ENCODE measurements at places on chromosomes 4 and X.

DNA sequence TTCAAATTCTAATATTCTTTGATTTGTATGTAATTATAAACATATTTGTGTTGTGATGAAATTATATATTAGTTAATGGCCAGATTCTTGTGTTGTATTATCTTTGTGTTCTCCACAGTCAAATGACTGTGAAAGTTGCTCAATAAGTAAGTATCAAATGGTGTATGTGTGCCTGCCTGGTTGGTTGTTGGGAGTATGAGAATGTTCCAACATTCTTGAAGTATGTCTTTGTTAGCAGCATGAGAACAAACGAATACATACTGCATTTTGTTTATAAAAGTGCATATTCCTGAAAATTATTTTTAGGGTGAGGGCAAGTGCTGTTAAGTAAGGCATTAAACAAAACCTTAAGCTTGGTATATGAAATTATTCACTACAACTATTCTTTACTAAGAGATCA lies 16.2 kb downstream of the ARHGEF38 start:
- no peak for DNase-seq

- no peak for DNase-seq
Measured at GRCh38 chrX:134373736-134374135, 86.2 kb upstream of the HPRT1 start.

DNA sequence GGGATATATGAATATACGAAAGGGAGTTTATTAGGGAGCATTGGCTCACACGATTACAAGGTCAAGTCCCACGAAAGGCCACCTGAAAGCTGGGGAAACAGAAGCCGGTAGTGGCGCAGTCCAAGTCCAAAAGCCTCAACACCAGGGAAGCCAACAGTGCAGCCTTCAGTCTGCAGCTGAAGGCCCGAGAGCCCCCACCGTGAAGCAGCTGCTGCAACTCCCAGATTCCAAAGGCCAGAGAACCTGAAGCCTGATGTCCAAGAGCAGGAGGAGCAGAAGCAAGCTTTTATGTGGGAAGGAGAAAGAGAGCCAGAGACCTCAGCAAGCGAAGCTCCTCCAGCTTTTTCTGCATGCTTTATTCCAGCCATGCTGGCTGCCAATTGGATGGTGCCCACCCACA lies 275.8 kb downstream of the PTTG2 start:
- DNase-seq: no peak

DNA sequence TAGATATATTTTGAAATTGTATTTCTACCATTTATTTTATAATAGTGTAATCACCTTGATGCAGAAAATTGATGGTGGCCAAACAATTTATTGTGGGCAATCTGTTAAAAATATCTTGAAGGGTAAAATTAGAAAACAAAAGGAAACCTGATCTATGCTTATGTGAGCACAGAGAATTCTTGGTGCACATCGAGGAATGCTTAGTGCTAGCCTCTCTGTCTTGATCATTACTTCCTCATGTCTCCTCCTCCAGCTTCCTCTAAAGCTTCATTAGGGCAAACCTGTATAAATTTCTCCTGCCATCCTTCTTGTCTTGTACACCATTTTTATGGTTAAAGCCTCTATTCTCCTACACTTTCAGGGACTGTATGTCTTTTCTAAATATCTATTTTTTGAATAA lies 725.8 kb downstream of the RAPGEF2 start:
- DNase-seq: no peak

GRCh38 chrX:43386875-43387274 lies 269.2 kb upstream of the MAOA start:
- no peak for DNase-seq

- no peak for DNase-seq
Measured at GRCh38 chrX:111131572-111131971, 35.6 kb downstream of the PAK3 start.

DNA sequence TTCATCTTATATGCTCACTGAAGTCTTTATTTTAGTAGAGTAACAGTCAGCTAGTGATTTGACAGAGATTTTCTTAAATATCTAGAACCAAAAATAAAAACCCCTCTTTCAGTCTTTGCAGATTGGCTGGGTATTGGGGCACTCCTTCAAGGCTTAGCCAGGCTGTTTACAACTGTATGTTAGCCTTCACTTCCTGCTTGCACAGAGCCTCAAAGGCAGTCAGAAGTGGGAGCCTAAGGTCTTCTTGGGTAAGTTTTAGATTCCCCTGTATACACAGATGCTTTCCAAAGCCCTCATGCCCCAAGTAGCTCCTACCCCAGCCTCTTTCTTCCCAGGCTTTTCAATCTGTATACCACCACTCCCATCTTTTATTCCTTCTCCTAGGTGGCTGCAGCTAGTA lies 136.1 kb upstream of the STIM2 start:
- no peak for DNase-seq

GRCh38 chrX:16063141-16063540 lies 60.2 kb upstream of the GRPR start:
- DNase-seq: no peak

DNA sequence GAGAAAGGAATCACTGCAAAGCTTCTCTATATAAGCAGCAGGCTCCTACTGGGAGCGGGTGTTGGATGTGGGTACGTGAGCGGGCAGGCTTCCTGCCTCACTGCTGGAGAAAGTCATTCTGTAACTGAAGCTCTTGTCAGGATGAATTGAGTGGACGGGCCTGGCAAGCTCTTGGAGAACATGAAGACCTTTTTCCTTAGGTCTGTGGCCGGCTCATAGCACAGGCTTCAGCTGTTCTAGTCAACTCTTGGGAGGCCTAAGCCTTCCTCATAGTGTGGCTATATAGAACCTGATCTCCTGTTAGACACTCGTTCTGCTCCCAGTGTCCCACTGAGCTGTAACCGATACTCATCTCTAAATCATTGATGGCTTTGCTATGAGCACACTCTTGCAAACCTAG lies 108.2 kb upstream of the GPC4 start:
- DNase-seq: no peak

- DNase-seq: no peak
Measured at GRCh38 chrX:54819201-54819600, 11.7 kb downstream of the MAGED2 start.

DNA sequence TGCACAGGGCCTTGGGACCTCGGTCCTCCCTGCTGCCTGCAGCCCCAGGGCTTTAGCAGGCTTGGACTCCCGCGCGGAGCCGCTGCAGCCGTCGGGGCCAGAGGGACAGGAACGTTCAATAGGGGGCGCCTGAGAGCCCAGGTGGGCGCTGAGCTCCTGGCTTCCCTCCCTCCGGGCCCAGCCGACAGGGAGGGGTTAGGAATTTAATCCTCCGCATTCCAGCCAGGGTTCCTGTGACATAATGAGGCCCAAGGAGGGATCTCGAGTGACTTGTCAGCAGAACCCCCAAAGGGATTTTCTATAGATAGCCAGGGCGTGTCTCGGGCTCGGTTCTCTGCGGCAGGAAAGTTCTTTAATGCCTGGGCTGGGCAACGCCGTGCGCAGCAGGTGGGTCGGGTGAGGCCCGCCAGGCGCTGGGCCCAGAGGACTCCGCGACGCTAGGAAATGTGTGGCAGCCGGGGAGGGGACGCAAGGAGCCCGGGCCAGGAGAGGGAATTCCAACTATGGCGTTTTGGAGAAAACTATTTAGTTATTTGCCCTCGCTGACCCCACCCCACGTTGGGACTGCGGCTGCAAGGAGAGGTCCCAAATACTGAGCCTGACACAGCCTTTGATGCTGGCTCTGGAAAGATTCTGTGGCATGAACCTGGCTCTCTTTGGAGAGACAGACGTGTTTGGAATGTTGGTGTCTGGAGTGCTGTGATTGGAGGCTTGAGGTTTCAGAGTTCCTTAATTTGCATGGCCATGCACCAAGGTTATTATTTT lies 285.2 kb upstream of the GATB start:
- no peak for DNase-seq

DNA sequence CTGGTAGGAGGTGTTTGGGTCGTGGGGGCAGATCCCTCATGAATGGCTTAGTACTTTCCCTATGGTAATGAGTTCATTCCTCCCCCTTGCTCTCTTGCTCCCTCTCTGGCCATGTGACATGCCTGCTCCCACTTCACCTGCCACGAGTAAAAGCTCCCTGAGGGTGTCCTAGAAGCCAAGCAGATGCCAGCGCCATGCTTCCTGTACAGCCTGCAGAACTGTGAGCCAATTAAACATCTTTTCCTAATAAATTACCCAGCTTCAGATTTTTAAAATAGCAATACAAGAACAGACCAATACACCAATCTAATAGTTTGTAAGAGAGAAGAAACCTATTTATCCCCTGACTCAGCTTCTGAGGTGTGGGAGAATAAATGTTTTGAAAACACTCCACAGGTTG lies 60.5 kb downstream of the FGFBP1 start:
- DNase-seq: no peak

DNA sequence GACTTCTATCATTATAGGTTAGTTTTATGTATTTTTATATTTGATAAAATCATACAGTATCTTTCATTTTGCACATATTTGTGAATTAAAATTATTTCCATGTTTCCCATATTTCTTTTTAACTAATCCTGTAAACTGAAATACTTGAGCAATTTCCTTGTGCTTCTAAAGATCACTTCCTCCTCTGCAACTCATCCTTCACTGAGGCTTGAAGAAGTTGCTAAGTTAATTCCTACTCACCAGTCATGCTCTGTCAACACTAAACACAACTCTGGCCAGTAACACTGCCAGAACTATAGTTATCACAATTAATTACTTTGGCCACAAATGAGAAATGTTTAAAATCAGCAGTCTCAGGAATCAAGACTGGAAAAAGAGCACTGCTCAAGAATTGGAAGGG lies 6.7 kb downstream of the SPATA4 start:
- no peak for DNase-seq

DNA sequence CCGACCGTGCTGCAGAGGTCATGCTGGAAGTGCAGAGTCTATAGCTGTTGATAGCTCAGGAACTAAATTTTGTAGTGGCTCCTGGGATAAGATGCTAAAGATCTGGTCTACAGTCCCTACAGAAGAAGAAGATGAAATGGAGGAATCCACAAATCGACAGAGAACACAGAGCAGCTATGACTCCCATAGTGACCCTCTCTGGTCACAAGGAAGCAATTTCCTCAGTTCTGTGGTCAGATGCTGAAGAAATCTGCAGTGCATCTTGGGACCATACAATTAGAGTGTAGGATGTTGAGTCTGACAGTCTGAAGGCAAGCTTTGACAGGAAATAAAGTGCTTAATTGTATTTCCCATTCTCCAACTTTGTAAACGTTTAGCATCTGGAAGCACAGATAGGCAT lies 8.8 kb downstream of the MANBA start:
- no peak for DNase-seq

GRCh38 chr4:68490826-68491457 lies 43.7 kb downstream of the TMPRSS11E start:
- no peak for DNase-seq

DNA sequence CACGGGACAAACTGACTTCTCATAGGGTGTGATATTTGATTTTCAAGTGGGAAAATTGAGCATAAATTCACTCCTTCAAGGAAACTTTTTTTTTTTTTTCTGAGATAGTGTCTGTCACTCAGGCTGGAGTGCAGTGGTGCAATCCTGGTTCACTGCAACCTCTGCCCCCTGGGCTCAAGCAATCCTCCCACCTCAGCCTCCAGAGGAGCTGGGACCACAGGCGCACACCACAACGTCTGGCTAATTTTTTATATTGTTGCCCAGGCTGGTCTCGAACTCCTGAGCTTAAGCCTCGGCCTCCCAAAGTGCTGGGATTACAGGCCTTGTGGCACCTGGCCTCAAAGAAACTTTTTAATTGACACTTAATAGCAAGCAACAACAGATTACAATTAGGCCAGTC lies 13.8 kb downstream of the CLDN34 start:
- DNase-seq: no peak

DNA sequence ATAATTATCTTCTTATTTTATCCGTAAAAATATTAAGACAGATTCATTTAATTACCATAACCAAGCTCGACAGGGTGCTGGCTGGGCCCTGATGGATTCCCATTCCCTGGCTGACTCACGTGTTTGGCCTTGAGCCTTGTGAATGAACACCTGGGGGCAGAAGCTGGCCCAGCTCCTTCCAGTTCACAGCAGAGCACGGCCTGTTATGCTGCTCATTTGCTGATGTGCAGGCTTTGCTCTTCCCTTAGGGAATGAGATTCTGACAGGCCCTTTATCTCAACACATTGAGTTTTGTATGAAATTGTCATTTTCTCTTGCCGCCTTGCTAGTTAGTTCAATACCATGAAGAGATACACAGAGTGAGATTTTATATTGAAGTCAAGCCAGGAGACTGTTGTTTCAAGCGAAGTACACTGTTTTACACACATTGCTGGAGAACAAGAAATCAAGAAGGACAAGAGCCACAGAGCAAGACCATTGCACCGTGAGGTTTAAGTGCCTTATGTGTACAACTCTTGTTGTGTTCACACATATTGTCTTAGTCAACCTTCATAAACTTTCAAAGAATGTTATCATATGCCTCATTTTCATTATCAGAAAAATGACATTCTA lies 1583.3 kb downstream of the STIM2 start:
- no peak for DNase-seq

DNA sequence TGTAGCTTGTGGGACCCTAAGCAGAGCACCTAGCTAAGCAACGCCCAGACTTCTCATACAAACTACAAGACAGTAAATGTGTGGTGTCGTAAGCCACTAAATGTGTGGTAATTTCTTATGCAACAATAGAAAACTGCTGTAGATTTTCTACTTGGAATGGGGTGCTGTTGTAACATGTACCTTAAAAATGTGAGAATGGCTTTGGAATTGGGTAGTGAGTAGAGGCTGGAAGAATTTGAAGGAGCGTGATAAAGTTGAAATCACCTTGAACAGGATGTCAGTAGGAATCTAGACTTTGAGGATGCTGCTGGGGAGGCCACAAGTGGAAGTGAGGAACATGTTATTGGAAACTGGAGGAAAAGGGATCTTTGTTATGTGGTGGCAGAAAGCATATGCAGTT lies 43.2 kb upstream of the FUNDC1 start:
- no peak for DNase-seq

GRCh38 chr4:98801259-98801725 lies 127.6 kb downstream of the EIF4E start:
- no peak for DNase-seq

DNA sequence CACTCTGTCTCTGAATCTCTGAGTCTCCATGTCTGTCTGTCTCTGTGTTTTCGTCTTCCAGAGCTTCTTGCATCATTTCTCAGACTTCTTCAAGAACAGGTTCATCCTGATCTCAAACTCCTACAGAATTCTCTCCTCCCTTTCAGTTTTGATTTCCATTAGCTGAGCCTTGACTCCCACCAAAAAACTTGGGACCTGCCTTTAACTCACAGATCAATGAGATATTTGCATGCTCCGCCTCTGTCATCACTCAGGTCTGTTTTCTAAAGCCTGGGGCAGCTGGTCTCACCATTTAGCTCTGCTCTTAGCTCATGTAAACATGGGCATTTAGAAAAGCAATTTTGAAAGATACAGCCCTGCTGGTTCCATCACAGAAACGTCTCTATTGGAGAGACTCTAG lies 8.6 kb downstream of the DAPP1 start:
- DNase-seq: no peak

- no peak for DNase-seq
Measured at GRCh38 chr4:65510976-65511375, 159.3 kb downstream of the EPHA5 start.

GRCh38 chrX:39163581-39164126 lies 362.4 kb downstream of the MID1IP1 start:
- no peak for DNase-seq

GRCh38 chrX:27583976-27584375 lies 6.2 kb upstream of the DCAF8L2 start:
- DNase-seq: no peak

Data from pulmonary artery endothelial cell (primary cell).